ENCODE measurements at places on chromosomes 11 and 22. TPM values are rescaled to one million over a fixed set of nuclear protein-coding genes. Genes with fewer than 3 reads are reported as not detected.

DNA sequence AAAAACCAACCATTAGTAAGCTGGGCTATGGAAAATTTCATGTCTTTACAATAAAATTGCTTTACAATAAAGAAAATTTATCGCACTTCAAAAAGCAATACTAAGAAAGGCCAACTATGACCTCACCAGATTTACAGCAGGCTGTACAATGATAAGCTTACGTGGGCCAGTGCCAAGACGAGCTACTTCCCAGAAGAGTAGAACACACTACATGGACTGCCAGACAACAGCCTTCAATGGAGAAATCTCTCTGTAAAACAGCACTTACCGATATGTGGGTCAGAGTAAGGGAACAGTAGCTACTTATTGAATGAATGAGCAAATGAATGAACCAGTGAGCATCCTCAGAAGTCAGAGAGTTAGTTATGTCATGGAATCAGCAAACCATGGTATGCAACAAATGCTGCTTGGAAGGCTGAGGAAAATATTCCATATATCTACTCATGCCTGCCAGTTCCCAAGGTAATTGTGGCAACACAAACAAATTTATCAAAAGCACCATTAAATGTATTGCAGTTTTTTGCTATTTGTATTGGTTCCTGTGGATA is 74.4 kb downstream of the SLC36A4 start:
- no peak for DNase-seq

DNA sequence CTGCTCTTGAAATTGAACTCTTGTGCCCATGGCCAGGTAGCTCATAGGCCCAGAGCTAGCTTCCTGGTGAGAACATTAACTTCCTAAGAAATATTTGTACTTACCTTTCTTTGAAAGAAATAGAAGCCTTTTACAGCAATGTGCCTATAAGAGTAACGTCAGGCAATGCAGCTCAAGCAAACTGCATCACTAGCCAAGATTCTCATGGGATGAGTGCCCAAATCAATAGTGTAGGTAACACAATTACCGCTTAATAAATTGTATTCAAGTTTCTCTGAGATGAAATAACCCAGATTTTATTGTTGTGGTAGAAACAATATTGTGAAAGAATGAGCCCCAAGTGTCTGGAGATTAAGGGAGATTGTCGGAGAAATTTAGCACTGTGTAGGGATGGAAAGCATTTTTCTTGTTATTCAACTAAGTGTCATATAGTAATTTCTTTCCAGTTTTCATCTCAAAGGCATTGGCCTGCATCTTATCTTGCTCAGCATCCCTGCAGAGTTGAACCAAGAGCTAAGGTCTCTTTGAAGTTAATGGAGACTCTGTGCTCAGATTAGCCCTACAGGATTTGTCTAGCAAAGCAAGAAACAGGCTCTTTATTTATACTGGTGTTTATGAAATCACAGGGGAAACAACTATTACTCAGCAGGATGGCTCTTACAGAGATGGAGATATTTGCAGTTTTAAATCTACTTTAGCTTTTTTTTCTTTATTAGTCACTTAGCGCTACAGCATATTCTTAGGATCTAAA is 321.0 kb upstream of the PDGFD start:
- DNase-seq: no peak

GRCh38 chr11:62487738-62488551 is 58.7 kb downstream of the AHNAK start:
- DNase-seq: no peak

GRCh38 chr22:30328466-30329049 is 1.8 kb upstream of the TBC1D10A start:
- no peak for DNase-seq

DNA sequence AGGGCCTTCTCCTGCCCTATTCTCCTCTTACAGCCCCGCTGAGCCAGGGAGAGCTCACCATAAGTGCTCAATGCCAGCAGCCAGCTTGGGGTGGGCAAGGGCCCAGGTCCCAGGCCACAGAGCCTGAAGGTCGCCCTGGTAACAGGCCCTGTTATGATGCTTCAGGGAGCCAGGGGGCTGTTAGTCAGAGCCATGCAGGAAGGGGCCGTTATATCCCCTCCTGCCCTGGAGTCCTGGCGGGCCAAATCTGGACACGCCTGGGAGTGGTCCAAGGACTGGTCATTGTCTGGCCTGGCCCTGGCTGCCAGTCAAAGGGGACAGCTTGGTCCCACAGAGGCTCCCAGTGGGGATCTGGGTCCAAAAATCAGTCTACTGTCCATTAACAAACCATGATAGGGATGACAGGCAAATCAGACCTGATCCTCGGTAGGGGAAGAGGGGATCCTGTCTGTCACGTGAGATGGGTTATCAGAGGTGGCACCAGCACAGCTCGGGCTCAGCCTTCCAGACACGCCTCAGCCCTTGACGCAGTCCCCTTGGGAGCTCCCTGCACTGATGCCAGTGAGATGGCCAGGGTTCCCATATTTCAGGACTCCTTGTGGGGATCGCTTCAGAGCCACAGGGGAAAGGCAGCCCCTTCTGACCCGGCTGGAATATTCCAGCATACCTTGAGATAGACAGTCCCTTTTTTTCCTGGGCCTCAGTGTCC is 55.9 kb downstream of the LRRC32 start:
- DNase-seq: peak; percentile 87

DNA sequence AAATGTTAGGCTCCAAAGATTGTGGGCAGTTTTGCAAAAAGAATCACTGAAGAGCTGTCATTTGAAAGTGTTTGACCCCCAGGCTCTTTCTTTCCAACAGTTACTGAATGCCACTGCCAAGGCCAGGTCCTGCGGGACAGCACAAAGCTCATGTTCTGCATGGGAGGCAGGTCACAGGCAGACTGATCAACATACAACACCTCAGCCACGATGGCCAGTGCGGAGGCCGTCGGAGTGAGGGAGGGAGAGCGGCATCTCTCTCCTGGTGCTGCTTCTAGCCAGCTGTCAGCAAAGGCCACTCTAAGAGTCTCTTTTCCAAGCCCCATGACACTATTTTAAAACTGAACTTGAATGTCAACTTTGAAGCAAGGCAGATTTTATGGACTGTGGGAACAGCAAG is 49.9 kb downstream of the ARFGAP3 start:
- no peak for DNase-seq

- no peak for DNase-seq
These were observed 5.5 kb downstream of the ZC3H12C start for GRCh38 chr11:110098645-110099044.

DNA sequence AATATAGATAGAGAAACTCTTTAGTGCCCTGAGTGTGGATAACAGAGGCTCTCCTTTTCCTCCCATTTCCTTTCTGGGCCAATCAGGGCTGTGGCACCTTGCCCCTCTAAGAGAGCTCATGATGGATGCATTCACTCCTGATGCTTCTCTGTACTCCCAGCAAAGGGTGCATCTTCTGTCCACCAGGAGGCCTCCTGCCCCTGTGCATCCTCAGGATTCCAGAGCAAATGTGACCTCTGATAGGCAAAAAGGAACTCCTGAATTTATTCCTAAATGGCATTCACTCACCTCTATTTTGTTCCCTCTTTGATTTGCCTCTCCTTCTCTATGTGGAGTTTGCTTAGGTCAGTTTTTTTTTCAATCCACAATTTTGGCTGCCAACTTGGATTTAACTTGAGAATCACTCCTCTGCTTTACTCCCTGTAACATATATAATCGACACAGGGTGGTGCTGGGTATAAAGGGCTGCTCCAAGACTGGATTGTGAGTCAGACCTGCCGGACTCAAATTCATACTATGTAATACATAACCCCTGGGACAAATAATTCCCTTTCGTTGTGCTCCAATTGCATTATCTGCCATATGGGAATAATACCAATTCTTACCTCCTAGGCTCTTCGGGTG is 1.1 kb upstream of the MRGPRX4 start:
- no peak for DNase-seq

GRCh38 chr22:46775850-46776826 is 13.7 kb downstream of the TBC1D22A start:
- DNase-seq: no peak

DNA sequence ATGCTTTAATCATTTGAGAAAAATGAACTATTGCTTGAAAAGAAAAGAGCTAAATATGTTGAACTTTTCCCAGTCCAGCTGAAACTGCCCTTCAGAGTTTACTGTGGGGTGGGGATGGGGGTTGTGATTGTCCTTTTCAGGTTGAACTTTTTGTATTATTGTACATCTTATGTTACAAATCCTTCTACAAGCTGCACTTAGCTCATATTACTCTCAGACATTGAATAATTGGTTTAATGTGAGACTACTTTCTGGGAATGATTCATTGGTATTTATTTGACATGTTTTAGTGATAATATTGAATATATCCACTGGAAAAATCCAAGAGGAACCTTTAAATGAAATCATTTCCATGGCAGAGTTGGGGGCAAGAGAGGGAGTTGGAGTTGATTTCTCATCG is 84.9 kb downstream of the ATXN10 start:
- DNase-seq: no peak

DNA sequence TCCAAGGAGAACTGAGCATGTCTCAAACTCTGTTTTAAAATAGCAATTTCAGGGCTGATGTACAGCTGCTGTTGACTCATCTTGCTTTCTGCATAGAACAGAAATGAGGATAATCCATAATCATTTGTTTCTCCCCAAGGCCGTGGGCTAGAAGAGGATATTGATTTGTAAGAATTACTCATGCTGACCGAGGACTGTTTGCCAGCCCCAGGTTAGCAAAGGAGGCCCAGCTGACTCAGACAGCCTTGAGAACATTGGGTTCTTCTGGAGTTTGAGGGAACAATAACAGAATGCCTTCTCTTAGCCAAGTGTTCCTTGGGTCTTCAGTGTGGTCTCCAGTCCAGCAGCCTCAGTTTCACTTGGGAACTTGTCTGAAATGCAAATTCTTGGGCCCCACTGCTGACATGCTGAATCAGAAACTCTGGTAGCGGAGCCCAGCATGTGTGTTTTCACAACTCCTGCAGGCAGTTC is 92.0 kb downstream of the ZC3H12C start:
- DNase-seq: no peak

DNA sequence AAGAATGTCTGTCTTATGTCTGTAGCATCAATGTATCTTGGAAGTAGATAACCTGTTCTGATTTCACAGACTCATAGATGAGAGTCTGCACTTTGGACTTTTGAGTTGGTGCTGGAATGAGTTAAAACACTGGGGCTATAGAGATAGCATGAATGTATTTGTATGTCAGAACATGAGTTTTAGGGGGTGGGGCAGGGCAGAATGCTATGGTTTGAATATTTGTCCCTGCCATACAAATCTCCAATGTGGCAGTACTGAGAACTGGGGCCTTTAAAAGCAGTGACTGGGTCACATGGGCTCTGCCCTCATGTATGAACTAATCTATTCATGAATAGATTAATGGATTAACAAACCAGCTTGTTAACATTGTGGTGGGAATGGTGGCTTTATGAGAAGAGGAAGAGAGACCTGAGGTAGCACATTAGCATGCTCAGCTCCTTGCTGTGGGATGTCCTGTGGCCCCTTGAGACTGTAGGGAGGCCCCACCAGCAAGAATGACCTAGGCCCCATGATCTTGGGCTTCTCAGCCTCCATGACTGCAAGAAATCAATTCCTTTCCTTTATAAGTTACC is 15.5 kb upstream of the OR52K1 start:
- no peak for DNase-seq

- DNase-seq: no peak
These were observed 11.0 kb upstream of the PTPN5 start for GRCh38 chr11:18802381-18803257.

DNA sequence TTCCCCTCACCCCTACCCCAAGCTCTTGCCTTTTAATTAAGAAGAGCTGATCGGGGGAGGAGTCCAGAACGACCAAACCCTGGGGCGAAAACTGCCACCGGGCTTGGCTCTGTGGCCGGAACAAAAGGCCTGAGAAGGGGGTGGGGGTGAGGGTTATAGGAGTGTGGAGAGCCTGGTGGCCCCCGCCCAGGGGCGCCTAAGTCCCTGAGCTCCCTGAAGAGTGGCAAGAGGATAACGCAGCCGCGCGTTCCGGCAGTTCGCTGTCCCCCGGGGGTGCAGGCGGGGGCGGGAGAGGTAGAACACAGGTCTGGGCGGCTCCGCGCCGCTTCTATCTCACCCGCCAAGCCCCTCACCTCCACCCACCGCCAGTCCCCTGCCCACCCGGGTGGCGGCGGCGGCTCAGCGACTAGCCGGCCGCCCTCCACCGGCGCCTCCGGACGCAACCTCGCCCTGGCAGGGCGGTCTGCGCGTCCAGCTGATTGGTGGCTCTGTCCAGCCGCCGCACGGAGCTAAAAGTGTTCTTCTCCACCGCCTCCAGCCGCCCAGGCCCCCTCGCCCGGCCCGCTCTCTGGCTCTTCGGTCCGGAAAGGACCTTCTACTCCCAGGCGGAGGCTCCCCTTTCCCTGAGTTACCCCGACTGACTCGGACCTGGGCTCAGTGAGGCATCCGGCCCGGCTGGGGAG is 18.7 kb upstream of the BDNF start:
- DNase-seq: no peak

- DNase-seq: no peak
These were observed 58.7 kb upstream of the PPP6R3 start for GRCh38 chr11:68401856-68402255.

GRCh38 chr11:79686703-79687419 is 246.0 kb upstream of the TENM4 start:
- no peak for DNase-seq

GRCh38 chr11:645536-645935 is 8.5 kb downstream of the DRD4 start:
- no peak for DNase-seq

- no peak for DNase-seq
These were observed 33.5 kb downstream of the OR4D9 start for GRCh38 chr11:59544869-59545178.

DNA sequence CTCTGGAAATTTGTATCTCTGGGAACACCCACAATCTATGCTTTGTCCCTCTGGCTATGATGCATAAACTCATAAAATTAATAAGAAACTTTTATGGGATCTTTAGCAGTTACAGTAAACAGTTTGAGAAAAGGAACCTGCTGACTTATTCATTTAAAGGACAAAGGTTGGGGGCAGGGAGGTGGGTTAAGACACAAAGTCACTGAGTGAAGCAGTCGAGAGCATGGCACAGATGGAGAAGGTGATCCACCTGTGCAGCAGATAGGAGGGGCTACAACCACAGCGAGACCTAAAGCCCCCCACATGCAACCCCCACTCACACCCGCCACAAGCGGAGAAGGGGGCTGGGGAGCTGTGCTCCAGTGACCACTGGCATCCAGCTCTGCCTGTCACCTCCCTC is 45.0 kb downstream of the SMCO4 start:
- no peak for DNase-seq

GRCh38 chr22:47419239-47419638 is 656.8 kb downstream of the TBC1D22A start:
- DNase-seq: no peak

- no peak for DNase-seq
These were observed 7.6 kb upstream of the EXPH5 start for GRCh38 chr11:108601150-108601549.

DNA sequence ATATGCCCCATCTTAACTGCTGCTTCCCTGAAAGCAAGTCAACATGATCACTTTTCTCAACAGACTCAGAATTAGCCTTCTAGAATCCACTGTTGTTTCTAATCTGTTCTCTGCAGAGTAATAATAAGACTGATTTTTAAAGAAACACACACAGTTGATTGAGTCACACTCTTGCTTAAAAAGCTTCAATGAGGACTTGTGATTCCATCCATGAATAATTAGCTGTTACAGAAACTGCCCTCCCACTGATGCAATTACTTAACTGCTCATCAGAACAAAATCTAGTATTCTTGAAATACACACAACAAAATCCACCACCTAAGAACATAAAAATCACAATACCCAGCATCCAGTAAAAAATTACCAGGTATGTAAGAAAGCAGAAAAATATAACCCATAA is 100.5 kb upstream of the TIMP3 start:
- DNase-seq: no peak

The ASPHD2 gene
- 15.7 TPM for total RNA-seq

The SUSD2 gene
- 35.4 TPM for total RNA-seq

The KRTAP5-7 gene
- total RNA-seq: 3.0 TPM

The NOX4 gene
- total RNA-seq: 0.30 TPM
